ENCODE measurements at places on chromosomes 3 and 15. TPM values are rescaled to one million over a fixed set of nuclear protein-coding genes. Genes with fewer than 3 reads are reported as not detected.

Gene CPNE9
- 0.37 TPM for total RNA-seq

Gene TIMMDC1
- total RNA-seq, result 114 TPM

Gene TRIM42
- total RNA-seq, result not detected

Gene KNL1
- 2.3 TPM for total RNA-seq

Gene TEX55
- not detected for total RNA-seq

Gene PPM1L
- total RNA-seq, result 79.5 TPM

Gene CPN2
- 0.12 TPM for total RNA-seq

Gene ISLR
- total RNA-seq, result 53.0 TPM

Gene ESYT3
- total RNA-seq, result 5.1 TPM

Gene PIGBOS1
- 12.3 TPM for total RNA-seq

Gene SERINC4
- total RNA-seq, result 0.23 TPM

GRCh38 chr3:98906230-98906629 lies 4.7 kb upstream of the DCBLD2 start:
- no peak for DNase-seq

GRCh38 chr15:32030795-32031194 lies 480 bp downstream of the CHRNA7 start:
- no peak for DNase-seq

DNA sequence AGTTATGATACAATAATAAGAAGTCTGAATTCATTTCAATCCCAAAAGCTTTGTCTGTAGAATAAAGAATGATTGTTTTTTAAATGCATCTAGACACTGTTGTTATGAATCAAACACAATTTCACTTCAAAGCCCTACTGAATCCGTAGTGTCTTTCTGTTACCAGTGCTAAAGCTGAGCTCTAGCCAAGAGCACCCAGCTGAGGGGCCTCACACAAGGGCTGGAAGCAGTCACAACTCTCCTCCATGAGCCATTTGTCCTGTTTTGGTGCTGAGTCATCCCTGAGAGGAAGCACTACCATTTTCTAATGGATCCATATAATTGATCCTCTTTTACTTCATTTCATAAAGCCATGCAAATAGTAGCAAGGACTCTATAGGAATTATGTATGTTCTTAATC lies 158.2 kb upstream of the ANKRD28 start:
- DNase-seq, result no peak

GRCh38 chr3:123013876-123014275 lies 13.7 kb downstream of the SEMA5B start:
- DNase-seq, result no peak

GRCh38 chr3:13024765-13025065 lies 48.5 kb downstream of the IQSEC1 start:
- DNase-seq, result no peak

DNA sequence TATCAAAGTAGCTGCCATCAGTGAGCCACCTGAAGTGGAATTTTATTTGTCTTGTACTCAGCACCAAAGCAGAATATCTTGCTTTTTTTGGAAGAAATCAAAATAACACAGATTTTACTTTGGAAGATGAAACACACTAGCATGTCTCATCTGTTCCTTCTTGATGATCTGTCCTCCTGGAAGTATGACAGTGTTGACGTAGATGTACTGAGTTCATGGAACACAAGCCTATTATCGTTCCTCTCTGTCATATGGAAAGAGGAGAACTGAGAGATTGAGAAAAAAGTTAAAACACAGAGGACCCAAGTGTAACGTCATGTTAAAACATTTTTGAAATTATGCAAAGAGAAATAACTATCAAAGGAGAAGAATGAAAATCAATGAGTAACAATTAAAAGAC lies 340.2 kb downstream of the ROBO2 start:
- DNase-seq, result no peak

DNA sequence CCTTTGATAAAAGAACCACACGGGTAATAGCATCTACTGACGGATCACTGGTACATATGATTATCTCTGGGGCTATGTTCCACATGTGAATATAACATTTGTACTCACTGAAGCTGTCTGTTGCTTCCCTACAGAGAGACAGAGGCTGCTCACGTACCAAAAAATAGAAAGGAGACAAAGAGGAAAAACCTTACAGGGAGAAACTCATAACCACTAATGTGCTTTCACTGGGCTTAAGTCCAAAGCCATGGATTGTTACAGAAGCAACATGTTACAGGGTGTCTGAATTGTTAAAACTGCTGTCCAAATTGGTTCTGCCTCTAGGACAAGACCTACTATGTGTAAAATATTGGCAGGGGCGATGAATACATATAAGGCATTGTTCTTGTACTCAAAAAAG lies 311.9 kb downstream of the FOXP1 start:
- DNase-seq, result no peak

- no peak for DNase-seq
Observed at GRCh38 chr15:71781965-71782265, 28.4 kb upstream of the NR2E3 start.

DNA sequence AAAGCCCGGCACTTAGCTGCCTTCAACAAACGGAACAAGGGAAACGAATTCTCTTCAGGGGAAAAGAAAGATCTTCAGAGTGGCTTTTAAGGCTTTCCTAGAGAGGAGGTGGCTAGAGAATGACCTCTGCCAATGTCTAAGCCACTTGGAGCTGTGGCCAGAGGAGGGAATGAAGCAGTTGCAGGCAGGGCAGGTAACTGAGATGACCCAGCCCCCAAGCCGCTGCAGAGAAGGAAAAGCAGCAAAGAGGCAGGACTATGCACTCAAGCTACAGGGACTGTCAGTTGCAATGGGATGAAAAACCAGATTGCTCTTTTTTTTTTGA lies 113.5 kb downstream of the SEC22A start:
- DNase-seq, result no peak

DNA sequence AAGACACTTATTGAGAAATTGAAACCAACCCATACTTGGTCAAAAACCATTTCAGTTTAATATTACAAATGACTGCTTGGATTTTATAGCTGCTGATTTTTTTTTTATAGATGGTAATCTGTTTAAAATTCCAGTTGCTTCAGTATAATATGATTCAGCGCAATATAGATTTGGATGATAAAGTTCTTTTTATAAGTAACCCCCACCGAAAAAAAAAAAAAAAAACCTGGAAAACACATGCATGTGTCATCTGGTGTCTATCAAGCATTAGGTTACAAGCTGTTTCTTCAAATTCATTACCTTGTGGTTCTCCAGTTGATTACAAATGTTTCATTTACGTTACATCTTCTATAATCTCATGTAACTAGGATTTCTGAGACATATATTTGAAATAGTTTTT lies 356.6 kb upstream of the ROBO2 start:
- no peak for DNase-seq

DNA sequence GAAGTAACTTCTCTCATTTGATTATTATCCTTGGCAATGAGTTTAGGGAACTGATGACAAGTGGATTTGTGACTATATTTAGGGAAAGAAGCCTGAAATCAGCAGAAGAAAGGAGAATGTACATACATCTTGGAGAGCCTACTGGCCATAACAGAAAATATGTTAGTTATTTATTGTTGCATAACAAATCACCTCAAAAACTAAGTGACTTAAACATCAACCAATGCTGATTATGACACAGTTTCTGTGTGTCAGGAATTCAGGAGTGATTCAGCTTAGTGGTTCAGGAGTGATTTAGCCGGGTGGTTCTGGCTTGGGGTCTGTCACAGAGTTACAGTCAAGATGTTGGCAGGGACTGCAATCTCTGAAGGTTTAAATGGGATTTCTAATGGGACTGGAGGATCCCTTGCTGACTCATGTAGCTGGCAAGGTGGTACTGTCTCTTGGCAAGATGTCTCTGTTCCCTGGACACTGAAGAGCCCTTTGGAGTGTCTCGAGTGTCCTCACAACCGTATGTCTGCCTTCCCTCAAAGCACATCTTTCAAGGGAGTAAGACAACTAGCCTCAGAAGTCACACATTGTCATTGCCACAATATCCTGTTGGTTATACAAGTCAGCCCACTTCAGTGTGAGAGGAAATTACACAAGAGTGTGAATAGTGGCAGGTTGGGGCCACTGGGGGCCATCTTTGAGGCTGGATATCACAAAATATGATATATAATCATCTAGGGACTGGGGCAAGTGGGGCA lies 248.9 kb downstream of the SV2B start:
- DNase-seq, result no peak

GRCh38 chr3:59867185-59868002 lies 817.6 kb upstream of the CFAP20DC start:
- DNase-seq, result no peak

GRCh38 chr3:28053759-28054158 lies 187.7 kb upstream of the CMC1 start:
- DNase-seq, result no peak

- no peak for DNase-seq
Observed at GRCh38 chr3:138097192-138098172, 17.9 kb downstream of the DZIP1L start.

GRCh38 chr3:105891101-105891500 lies 22.3 kb upstream of the CBLB start:
- no peak for DNase-seq

DNA sequence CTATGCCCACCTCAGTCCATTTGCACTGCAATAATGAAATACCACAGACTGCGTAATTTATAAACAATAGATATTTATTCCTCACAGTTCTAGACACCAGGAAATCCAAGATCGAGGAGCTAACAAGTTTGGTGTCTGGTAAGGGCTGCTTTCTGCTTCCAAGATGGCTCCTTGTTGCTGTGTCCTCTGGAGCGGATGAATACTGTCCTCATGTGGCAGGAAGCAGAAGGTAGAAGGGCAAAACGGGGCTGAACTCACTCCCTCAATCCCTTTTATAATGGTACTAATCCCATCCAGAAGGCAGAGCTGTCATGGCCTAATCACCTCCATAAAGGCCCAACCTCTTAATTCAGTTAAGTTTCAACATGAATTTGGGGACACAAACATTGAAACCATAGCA lies 75.3 kb downstream of the P2RY1 start:
- no peak for DNase-seq
